Stimulated activated CD4-positive, alpha-beta T cell treated with anti-CD3 and anti-CD28 coated beads, TNF-alpha, amount 100 ng/mL, for 48 hours (primary cell): ENCODE measurements at places on chromosomes 12 and 14.

DNA sequence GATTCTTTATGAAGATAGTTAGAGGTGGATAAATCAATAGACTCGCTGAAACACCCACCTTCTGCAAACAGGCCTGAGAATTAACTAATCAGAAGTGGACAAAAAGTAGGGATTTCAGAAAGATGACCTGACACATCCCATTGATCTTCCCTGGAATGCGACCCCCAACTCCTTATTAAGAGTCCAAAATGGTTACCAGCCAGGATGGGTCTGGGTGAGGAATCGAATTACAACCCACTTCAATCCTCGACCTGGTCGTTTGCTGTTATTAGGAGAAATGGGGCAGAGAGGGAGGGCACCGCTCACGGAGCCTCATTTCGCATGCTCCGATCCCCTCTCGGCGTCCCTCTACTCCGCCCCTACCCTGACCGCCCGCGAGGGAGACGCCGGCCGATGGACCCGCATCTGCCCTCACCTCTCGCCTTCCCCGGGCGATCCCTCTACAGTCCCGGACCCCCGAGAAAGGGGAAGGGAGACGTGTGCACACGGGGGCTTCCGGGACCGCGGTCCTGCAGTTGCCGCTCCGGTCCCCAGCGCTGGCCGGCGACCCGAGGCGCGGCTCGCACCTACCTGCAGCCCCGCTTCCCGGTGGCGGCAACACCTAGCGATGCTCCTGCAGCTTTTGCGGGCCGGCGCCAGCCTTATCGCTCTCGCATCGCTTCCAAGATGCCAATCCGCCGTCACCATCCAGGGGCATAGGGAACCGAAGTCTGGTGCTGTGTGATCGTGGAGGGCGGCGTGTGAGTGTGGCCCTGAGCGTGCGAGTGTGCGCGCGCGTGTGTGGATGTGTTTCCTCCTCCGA, 69.3 kb upstream of the USP15 start:
- DNase-seq: no peak

DNA sequence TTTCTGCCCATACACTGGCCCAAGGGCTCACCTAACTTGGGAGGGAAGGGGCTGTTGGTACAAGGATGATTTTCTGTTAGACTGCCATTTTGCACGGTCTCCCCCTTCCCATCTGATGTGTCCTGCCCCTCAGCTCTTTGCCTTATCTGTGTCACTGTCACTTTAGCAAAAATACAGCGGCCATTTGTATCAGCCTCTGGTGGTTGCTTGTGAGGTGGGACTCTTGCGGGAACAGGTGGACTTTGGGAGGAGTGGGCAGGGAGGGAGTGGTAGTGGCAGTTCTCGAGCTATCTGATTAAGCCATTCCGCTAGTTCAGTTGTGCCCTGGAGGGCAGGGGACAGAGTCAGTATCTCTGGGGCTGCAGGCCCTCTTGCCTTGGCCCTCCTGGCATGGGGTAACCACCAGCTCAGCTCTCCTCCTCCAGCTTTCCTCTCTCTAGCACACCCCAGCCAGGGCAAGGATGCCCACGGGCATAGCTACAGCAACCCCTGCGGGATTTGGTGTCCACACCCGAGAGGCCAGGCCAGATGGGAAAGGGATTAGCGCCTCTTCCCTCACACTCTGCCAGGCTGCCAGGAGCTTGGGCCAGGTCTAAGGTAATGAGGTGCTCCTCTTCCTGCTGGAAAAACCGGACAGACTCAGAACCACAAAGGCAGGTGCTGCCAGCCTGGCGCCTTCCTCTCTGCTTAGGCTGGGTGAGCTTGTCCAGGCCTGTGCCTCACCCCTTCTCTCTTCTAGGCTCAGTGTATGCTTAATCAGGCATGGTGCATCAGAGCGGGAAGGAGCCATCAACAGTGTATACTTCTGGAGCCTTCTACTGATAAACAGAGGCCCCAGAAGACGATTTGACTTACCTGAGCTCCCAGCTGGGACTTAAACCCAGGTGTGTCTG, 8.7 kb downstream of the SLC48A1 start:
- no peak for DNase-seq

DNA sequence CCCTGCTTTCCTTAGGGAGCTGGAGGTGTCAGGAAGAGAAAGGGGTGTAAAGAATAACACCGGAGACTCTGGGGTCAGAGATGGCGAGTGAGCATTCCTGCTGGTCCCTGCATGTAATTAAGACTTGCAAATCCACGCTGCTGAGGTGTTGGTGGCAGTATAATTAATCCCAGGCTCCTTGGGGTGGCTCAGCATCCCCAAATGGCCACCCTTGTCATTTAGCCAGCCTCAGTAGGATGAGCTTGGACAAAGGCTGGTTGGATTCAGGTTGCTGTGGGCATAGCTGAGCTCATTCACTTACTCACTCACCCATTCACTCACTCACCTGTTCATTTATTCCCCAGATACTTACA, 174.4 kb upstream of the RPH3A start:
- no peak for DNase-seq

DNA sequence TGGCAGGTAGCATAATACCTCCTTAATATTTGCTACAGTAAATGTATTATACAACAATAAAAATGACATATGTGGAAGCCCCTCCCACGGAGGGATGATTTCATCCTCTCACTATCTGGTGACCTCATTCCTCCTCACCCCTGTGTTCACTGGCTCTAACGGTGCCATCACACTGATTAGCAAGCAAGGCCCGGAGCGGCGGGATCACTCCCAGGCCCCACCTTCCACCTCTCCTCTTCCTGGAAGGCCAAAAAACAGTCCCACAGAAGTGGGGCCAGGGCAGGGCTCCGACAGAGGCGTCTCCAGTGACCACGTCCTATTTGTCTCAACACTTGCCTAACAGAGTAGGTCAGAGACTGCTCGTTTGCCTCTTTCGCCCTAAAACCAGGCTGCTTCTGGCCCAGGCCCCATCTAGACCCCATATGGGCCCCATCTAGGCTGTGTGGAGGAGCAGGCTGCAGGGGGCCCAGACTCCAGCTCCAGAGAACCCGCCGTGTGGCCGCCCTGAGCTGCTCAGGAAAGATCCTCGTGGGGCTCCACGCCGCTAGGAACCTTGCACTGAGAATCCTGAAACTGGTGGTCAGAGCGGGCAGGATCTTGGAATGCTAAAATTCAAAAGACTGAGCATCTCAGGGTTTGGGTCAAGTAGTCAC, 3.7 kb downstream of the SELPLG start:
- no peak for DNase-seq

DNA sequence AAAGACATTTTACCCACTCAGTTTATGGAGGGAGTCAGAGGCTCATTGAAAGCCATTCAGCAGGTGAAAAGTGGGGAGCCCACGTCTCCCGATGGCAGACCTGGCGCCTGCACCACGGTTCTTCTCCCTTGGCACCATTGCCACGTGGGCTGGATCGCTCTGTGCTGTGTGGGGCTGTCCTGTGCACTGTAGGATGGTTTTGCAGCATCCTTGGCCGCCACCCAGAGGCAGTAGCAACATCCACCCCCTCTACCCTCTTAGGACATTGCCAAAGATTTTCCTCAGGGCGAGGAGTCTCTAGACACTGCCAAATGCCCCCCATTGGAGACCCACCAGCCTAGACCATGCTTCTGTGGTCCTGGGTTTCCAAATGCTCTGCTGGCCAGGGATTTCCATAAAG, 60.2 kb downstream of the SYNE3 start:
- no peak for DNase-seq

DNA sequence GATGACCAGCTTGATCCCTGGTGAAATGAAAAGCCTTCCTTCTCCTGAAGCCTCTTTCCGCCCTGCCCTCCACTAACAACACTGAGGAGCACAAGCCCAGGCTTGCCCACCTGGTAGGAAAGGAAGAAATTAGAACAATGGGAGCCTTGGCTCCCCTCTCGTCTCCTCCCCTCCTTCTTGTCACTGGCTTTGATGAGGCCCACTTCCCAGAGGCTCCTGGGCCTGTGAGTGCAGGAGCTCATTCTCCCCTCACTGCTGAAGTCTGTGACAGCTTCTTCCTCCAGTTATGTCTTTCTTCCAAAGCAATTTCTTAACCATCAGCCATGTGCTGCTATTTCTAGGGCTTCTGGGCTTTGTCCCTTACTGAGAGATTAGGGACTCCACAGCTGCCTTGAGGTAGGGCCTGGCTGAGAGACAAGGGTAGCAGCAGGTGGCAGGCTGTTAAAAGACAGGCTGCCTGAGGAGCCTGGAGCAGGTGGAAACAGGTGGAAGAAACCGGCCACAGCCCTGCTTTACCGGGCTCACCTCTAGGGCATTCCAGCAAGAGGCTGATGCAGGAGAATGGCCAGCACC, 53.6 kb upstream of the SRSF5 start:
- no peak for DNase-seq

- DNase-seq: no peak
Observed at GRCh38 chr12:103530307-103531066, 34.7 kb upstream of the C12orf42 start.

- DNase-seq: no peak
Observed at GRCh38 chr12:76813265-76813664, 49.4 kb downstream of the ZDHHC17 start.

DNA sequence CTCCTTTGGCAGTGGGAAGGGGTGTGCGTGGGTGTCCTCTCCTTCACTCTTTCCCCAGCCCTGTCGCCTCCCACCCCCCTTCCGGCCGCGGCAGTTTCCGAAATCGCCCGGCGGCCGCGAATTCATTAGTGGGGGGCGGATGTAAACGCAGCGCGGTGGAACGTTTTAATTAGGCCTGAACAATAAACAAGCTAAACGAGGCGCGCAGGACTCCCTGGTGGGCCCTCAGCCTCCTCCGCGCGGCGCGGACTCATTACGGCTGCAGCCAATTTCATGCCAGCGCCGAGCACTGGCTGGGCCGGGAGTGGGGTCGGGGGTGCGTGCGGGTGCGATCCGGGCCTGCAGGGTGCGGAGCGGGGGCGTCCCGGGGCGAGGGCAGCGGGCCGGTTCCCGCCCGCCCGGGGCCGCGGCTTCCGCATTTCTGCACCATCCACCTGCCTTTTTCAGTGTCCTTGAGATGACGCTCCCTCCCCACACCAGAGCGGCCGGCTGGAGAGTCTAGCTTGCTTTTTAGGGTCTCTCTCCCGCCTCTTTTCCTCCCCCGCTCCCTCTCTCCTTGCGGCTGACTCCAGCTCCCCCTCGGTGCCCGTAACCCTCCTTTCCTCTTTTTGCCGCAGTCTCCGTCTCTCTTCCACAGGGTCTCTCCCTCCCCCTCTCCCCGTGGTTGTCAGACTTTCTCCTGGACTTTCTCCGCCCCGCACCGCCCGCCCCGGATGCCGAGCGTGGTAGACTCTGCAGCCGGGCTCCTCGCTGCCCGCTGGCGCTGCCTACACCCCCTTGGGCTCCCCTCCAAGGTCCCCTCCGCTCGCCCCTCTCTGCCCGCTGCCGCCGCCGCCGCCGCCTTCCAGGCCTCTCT, at the start of gene CISTR:
Gene CISTR (minus strand): TSS at position 644 of the 856 bp plus-strand sequence.
- no peak for DNase-seq

GRCh38 chr14:21252149-21252548, 17.1 kb downstream of the HNRNPC start:
- no peak for DNase-seq

GRCh38 chr12:117180758-117181467, 9.4 kb downstream of the FBXO21 start:
- no peak for DNase-seq

DNA sequence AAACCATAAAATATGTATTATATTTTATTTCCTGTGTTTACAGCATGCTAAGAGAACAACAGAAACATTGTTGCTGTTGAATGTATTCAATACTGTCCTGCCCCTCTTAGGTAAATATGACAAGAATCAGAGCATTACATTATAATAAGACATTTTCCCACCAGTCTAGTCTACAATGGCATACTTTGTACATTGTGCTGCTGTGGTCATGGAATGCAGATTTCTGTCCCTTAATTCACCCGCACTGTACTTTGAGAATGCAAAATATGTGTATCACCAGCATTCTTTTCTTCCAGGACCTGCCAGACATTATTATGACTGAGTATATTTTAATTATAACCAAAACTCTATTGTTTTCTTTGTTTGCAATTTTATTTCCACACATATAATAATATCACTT, 16.5 kb upstream of the OR10AD1 start:
- no peak for DNase-seq

DNA sequence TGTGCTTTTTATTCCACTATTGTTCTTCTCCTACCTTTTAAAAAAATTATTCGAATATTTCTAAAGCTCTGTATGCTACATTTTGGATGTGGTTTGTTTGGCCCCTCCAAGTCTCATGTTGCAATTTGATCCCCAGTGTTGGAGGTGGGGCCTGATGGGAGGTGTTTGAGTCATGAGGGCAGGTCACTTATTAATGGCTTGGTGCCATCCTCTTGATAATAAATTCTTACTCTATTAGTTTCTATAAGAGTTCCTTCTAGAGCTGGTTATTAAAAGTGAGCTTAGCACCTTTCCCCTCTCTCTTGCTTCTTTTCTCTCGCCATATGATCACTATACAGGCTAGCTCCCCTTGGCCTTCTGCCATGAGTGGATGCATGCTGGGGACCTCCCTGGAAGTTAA, 445.6 kb upstream of the PDE3A start:
- DNase-seq: no peak

DNA sequence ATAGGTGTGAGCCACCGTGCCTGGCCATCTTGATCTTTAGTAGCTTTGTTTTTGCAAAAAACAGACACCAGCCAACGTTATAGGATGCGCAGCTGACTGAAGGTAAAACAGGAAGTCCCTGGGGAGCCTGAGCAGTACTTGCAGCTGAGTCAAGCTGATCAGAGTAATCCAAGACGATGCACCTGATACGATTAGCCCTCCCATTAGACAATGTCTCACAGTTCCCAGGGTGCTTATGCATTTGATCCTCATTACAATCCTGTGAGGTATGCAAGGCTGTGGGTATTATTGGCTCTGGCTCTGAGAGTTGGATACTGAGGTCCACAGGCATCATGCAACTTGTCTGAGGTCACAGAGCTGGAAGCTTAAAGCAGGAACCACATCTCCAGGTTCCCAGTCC, 8.1 kb downstream of the KRT18 start:
- no peak for DNase-seq

GRCh38 chr12:57046947-57047890, 2.7 kb downstream of the MYO1A start:
- DNase-seq: peak; percentile 43

GRCh38 chr12:1880876-1881275, 37.6 kb downstream of the CACNA2D4 start:
- DNase-seq: no peak

DNA sequence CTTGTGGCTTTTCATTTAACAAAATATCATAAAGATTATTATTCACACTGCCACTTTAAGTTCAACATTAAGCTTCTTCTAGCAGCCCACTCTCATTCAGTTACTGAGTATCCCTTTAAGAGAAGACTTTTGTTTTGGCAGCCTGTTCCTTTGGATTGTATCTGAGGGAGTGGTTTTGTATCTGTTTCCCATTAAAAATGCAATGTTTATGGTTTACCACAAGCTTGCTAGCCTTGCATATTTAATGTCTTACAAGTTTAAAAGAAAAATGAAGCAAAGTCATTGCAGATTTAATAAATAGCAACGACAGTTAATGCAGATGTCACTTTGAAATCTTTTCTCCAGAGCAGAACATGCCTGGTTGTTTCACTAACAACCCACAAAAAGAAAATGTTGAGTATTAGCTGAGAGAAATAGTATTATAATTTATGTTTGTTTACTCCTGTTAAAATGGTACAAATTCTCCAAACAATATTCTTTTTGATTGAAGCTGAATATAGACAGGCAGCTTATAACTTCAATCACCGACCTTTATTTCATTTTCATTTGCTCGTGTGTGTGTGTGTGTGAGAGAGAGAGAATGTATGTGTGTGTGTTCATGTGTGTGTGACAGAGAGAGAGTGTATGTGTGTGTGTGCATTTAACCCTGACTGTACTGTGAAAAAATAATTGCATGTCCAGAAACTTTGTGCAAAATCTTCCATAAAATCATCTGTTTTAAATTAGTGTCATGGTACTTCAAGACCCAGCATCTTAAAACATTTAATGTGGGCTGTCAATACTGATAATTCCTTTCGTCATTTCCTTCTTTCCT, 1.8 kb downstream of the DCN start:
- no peak for DNase-seq
